WTC11 (cell line): ENCODE measurements at places on chromosomes 4 and X.

- H3K36me3 ChIP-seq: no peaks in the 10 kb centered on the region
- no peak for DNase-seq
- no peak overlapping the region for H3K4me3 ChIP-seq
- no peaks in the 10 kb centered on the region for H3K27me3 ChIP-seq
- no peak overlapping the region for H3K27ac ChIP-seq
- peaks cover 5% of the 10 kb centered on the region for H3K4me1 ChIP-seq
These were observed 10.1 kb upstream of the BMP2K start for GRCh38 chr4:78766026-78766425.

- no peaks in the 10 kb centered on the region for H3K27me3 ChIP-seq
- peaks cover 11% of the 10 kb centered on the region for H3K36me3 ChIP-seq
- no peak overlapping the region for H3K4me3 ChIP-seq
- H3K4me1 ChIP-seq: peaks cover 47% of the 10 kb centered on the region
- DNase-seq: no peak
These were observed 1.1 kb downstream of the UBE2D3 start for GRCh38 chr4:102826105-102826889.

DNA sequence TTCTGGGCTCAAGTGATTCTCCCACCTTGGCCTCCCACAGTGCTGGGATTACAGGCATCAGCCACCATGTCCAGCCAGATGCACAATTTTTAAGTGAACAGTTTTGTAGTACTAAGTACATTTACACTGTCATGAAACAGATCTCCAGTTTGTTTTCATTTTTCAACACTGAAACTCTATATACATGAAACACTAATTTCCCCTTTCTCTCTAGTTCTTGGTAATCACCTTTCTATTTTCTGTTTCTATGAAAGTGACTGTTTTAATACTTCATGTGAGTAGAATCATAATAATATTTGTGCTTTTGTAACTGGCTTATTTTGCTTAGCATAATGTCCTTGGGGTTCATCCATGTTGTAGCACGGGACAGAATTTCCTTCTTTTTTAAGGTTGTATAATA, 237.4 kb downstream of the CAMK2D start:
- no peak for DNase-seq
- no peaks in the 10 kb centered on the region for H3K27me3 ChIP-seq
- peaks cover 13% of the 10 kb centered on the region for H3K4me1 ChIP-seq
- H3K36me3 ChIP-seq: no peaks in the 10 kb centered on the region

DNA sequence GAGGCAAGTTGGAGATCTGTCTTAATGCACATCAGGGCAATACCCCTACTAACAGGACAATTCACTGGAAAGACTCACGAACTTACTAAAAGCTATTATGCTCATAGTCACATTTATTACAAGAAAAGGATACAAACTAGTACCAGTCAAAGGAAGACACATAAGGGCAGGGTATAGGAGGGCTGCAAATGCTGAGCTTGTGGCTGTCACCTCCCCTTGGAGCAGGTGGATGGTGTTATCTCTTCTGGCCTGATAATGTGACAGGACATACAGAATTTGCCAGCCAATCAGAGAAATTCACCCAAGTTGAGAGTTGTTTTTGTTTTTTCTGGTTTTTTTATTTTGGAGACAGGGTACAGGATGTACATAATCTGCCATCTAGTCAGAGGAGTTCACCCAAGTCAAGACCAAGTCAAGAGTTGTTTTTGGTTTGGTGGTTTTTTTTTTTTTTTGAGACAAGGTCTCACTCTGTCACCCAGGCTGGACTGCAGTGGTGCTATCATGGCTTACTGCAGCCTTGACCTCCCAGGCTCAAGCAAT, 8.8 kb downstream of the HERC5 start:
- peaks cover 26% of the 10 kb centered on the region for H3K36me3 ChIP-seq
- DNase-seq: no peak
- no peaks in the 10 kb centered on the region for H3K27me3 ChIP-seq
- H3K4me3 ChIP-seq: no peak overlapping the region
- H3K27ac ChIP-seq: no peak overlapping the region

GRCh38 chr4:96343836-96344235, 503.9 kb downstream of the PDHA2 start:
- no peak overlapping the region for H3K27ac ChIP-seq
- no peaks in the 10 kb centered on the region for H3K27me3 ChIP-seq
- H3K4me3 ChIP-seq: no peak overlapping the region
- H3K36me3 ChIP-seq: peaks cover 29% of the 10 kb centered on the region
- DNase-seq: no peak

GRCh38 chr4:153905231-153905630, 116.3 kb upstream of the SFRP2 start:
- H3K4me1 ChIP-seq: peaks cover 15% of the 10 kb centered on the region
- no peak for DNase-seq
- no peak overlapping the region for H3K27ac ChIP-seq
- no peaks in the 10 kb centered on the region for H3K36me3 ChIP-seq
- H3K4me3 ChIP-seq: no peak overlapping the region
- no peaks in the 10 kb centered on the region; the same call in 1 of the 2 replicates for H3K27me3 ChIP-seq
